ENCODE measurements at places on chromosomes 1 and 21.

DNA sequence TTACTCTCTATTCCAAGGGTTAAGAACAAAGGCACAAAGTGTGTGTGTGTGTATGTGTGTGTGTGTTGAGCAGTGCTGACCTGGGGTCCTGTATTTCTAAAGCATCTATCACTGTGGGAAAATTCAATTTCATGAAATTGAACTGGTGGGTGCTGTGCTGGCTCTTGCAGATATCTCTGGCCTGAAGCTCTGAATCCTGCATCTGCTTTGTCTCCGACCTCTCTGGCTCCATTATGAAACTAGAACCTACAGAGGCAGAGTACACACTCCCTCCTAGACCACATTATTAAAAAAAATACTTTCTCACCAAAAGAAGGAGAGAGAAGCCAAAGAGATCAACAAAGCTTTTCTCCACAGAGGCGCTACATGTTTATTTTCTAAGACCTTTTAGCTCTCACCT, 88.4 kb upstream of the PDE4B start:
- no peak for DNase-seq

DNA sequence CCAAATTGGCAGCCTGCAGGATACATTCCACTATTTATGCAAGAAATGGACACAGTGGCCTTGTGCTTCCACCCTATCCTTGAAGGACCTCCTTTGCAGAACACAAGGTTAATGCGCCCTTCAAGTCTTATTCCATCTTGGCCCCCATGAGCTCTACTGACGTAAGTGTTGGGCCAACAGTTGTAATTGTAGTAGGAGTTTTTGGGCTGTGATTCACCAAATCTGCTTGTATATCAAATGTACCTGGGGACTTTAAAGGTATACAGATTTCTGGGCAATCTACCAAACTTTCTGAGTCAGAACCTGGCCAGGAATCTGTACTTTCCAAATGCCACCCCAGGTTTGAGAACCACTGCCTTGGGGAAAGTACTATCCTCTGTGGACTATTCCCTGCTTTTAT, 100.9 kb upstream of the MARK1 start:
- DNase-seq = no peak

DNA sequence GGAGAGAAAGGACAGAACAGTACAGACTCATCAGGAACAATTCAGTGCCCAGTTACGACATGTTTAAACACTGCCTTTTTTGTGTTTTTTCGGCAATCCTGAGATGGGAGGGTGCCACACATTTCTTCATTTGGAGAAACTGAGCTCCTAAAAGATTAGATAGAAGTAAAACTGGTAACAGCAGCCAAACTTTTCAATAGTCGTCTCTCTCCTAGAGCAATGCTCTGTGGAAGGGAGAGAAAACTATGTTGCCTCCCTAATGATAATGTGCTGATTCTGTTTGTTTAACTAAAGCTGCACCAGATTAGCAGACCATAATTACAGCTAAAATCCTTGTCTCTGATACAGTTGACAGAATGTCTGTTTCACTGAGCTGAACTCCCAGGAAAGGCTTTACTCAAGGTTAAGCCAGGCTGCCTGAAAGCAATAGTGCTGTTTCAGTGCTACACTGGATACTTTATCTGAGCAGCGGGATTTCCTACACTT, 76.2 kb upstream of the CXADR start:
- DNase-seq = no peak

- no peak for DNase-seq
These were observed 25.9 kb downstream of the TNNT2 start for GRCh38 chr1:201351617-201352016.

GRCh38 chr1:175673371-175674150, 69.8 kb downstream of the TNR start:
- peak; percentile 42 for DNase-seq

DNA sequence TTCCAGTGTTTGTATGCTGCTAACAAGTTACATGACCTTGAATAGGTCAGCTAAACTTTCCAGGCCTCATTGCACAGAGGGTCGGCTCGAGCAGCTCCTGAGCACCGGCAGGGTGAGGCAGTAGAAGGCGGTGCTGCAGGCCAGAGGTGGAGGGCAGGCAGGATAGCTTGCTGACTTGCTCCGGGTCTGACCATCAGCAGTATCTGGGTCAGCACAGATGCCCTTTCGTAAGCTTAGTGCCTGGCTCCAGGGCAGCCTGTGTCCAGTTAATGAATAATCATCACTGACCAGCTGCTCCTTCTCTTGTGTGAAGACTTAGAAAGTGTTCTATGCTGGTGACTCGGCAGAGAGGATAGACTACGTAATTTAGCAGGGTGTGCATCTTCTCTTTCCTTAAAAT, 6.9 kb downstream of the MAPKAPK2 start:
- DNase-seq = no peak

GRCh38 chr1:185297982-185298381, 19.1 kb downstream of the IVNS1ABP start:
- no peak for DNase-seq

DNA sequence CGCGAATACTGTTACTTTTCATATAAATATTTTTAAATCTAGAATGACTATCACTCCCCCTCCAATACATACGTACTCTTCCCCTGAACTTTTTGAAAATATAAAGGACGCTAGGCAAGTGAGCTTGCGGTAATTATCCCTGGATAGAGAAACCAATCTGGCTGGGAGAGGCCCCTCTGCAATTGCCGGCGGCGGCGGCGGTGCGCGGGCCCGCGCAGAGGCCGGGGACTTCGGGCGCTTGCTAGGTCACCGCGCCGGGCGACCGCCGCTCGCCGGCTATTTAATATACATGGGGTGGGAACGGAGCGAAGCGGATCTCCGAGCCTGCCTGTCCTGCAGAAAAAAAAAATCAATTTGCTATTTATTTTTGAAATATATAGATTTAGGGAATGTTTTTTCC, 416.3 kb upstream of the ESRRG start:
- DNase-seq = no peak

DNA sequence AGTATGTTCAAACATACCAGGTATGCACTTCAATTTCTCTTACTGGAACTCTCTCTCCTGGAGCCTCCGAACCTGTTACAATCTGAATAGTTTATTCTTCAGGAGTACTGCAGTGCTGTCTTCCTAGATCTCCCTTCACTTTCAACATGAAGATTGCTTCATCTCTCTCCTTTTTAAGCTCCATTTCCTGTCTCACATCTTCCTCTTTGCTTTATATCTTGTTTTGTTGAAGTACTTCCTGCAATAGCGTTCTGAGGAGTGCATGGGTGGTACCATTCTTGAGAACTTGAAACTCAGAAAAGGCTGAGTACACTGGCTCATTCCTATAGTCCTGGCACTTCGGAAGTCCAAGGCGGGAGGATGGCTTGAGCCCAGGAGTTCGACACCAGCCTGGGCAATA, 15.7 kb upstream of the C1orf146 start:
- DNase-seq = no peak

- no peak for DNase-seq
These were observed 218.8 kb upstream of the TMPRSS15 start for GRCh38 chr21:18622383-18622782.

- no peak for DNase-seq
These were observed 200.3 kb downstream of the HHIPL2 start for GRCh38 chr1:222347627-222348026.

DNA sequence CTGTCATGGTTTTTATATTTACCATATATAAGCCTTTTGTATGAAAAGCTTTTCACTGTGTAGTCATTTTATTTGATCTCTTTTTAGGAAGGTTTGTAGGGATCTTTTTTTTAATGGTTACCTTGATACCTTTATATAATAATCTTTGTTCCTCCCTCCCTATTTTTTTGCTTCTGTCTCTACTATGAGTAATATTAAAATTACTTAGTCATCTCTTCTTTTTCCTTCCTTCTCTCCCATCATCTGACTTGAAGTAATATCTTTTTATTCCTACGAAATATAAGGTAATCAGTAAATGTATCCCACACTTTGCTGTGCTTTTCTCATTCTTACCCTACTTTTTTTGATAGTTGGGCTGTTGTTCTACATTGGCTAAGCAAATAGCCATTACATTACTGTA, 161.4 kb downstream of the MAGI3 start:
- DNase-seq = no peak

- no peak for DNase-seq
These were observed 6.2 kb downstream of the WDR64 start for GRCh38 chr1:241658081-241658793.

DNA sequence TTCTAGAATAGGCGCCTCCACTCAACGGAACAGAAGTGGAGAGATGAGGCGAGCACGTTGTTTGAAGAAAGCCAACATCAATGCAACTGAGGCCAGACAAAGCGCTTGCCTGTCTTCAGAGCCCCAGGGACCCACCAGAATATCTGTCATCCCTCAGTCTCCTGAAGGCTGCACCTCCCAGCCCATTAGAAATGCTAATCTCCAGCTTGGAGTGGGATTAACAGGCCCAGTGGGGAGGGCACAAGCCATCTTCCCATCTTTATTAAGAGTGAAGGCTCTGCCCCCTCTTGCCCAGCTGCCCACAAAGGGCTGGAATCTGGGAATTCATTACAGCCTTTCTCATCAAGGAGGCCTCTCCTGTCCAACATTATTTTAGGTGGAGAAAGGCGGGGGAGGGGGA, 16.8 kb upstream of the CNTN2 start:
- DNase-seq = no peak

DNA sequence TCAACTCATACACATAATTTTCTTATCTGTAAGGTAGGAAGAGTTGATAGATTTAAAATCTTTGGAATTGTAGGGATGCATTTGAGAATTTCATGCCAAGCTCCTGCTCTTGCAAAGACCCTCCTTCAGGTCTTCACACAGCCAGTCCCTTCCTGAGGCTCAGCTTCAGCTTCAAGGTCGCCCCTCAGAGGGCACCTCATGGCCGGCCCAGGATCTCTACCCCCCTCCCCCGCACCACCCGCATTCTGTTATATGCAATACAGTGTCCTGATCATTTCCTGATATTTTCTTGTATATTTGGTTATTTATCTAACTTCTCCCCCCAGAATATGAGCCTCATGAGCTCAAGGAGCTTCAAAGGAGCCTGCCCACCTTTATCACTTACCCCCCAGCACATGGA, 47.0 kb upstream of the BACE2 start:
- no peak for DNase-seq

- DNase-seq = no peak
These were observed 28.2 kb downstream of the RUNX1 start for GRCh38 chr21:35020902-35021301.

DNA sequence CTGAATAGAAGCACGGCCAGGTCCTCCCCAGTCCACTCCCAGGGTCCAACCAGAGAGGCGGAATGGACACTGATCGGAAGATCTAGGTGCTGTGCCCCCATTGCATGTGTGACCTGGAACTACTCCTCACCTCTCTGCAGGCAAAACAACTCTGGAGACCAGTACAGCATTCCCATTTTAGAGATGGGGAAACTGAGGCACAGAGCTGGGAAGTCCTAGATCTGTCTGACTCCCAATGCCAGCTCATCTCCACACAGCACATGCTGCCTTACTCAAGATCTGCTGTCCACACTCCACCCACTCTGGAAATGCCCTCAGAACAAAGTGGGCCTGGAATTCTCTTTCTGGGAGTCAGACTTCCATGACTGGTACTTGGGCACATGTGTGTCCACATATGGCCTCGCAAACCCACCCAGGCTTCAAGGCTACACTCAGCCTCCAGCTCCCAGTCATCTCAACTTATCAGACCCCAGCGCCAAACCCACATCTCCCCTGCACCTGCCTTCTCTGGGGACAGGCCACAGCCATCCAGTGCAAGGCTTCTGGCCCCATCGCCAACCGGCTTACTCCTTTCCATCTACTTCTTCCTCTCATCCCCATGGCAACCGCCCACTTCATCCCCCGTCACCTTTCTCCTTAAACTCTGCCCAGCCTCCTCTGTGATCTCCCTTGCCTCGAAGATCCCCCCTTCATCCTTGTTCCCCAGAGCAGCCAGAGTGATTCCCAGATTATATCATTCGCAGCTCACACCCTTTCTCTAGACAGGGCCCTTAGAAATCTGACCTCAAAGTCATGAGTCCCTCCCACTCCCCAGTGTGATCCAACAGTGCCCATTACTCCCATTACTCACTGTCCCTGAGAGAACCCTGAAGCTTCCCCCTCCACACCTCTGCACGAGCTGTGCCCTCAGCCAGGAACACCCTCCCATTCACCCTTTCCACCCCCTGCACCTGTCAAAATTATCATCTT, 2.7 kb downstream of the COL8A2 start:
- no peak for DNase-seq

DNA sequence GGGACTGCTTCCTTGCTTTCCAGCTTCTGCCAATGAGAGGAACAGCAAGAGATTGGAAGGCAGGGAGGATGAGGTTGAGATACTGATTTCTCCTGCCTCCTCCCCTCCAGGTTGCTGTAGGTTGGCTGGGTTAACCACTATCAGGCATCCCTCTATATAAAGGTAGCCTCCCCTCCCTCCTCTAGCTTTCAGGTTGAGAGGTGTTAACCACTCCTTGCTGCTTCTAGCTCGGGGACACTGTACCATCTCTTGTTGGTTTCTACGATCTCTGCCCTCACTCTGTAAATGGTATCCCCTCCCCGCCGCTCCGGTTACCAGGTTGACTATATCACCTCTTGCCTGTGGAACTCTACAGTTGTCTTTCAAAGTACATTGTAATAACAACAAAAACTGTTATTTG, 16.7 kb downstream of the LPAR3 start:
- DNase-seq = no peak

GRCh38 chr1:117824616-117825015, 104.8 kb downstream of the GDAP2 start:
- no peak for DNase-seq

DNA sequence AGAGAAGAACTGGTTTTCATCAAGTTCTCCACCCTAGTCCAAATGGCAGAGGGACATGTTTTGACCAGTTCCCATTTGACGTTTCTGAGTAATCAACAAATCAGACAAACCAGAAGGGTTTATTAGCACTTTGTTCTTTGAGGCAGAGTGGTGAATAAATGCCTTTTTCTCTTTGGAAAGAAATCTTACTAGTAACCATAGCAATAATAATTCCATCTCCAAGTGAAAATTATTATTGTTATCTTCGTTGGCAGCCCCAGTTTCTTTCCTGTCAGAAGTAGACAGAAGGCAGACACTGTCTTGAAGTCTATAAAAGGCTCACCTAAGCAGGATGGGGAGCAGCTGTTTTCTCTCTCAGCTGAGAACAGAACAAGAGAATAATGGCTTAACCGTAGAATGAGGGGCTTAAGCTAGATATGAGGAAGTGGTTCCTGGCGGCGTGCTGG, 391.6 kb downstream of the PBX1 start:
- no peak for DNase-seq

GRCh38 chr1:201767339-201767738, 61.6 kb upstream of the IPO9 start:
- DNase-seq = no peak

DNA sequence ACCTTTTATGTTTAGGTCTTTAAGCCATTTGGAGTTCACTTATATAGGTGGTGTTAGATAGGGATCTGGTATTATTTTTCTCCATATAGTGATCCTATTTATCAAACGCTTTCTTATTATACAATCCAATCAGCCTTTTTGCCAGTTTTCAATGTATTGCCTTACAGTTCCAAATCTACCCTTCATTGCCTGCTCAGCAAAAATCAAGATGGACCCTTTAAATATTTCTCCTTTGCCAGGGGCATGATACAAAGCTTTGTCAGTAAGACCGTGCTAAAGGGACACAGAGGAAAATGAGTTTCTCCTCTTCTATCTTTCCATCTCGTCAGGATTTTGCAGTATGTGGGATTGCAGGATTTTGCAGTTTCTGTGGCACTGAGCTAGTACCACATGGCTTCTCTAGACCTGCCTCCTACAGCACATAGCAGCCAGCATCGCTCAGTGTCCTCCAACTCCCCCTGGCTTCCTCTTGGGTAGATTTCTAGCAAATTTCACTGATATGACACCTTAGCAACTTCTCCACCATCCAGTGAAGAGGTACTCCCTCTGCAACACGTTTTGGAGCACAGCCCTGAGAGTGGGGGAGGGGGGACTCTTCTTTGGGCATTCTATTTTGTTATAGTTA, 22.5 kb upstream of the CAP1 start:
- DNase-seq = no peak

- DNase-seq = no peak
These were observed 21.5 kb upstream of the PWP2 start for GRCh38 chr21:44085491-44086321.

All from germinal center (tissue), 1 donor.